Posterior vena cava (tissue), 2 donors: ENCODE measurements at places on chromosomes 5 and 9. TPM values are rescaled to one million over a fixed set of nuclear protein-coding genes. Genes with fewer than 3 reads are reported as not detected.
A peak's percentile ranks its signal among the peaks of the same experiment; 100 is the strongest.

Gene DMXL1
- 55.6 TPM for total RNA-seq

Gene WNK2
- 39.5 TPM for total RNA-seq

- DNase-seq: no peak
These were observed 181.7 kb downstream of the C9orf50 start for GRCh38 chr9:129439242-129439641.

Gene ZNF474
- 0.38 TPM for total RNA-seq

Gene OSMR
- 149 TPM for total RNA-seq

- DNase-seq: no peak
These were observed 9.5 kb upstream of the NFIL3 start for GRCh38 chr9:91433180-91433579.

GRCh38 chr9:15831384-15831783 is 278.5 kb downstream of the CCDC171 start:
- no peak for DNase-seq

DNA sequence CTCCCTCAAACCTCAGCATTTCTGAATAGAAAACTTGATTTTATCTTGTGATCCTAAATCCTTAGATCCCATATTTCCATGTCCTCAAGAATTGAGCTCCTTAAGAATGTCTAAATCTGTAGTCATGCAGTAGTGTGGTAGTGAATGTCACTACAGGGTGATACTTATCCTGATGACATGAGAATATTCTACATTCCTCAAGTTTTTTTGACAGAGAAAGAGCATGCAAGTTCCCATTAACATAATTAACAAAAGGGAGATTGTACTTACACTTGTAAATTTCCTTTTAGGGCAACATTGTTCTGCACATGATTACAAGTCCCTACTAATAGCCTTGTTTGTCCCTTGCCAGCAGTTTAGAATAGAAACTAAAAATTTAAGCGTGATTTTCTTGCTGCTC is 352.3 kb downstream of the PTPRD start:
- no peak for DNase-seq

Gene MARCHF11
- not detected for total RNA-seq

DNA sequence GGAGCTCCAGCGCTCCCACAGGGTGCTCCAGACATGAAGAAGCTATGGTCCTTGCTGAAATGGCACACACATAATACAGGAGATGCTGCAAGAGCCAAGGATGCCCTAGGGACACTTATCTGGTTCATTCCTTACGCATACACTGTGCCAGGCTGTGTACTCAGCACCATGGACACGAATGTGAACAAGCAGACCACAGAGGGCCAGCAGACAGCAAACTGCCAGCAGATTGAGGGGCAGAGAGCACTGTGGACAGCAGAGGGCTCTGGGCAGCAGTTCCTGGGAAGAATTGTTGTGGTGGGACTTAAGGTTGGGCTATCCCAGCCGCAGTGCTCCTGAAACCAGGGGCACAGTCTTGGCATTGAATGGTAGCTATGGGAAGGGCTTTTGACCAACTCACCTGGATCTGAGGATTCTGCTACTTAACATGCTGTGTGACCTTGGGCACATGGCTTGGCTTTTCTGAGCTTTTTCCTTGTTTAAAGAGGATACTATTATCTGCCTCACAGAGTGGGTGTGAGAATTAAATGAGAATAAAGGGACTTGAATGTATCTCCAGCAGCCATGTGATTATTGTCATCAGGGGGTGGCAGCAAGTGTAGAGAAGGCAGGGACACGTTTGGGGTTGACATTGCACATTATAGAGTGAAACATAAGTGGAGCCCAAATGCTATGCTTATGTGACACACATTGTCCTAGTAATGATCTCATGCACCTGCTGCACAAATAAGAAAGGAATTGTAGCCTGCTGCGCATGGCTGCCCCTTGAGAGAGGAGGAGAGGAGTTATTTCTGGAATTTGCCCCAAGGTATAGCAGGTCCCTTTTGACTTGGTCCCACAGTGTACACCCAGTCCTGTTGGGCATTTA is 30.1 kb downstream of the PPARGC1B start:
- DNase-seq: no peak

DNA sequence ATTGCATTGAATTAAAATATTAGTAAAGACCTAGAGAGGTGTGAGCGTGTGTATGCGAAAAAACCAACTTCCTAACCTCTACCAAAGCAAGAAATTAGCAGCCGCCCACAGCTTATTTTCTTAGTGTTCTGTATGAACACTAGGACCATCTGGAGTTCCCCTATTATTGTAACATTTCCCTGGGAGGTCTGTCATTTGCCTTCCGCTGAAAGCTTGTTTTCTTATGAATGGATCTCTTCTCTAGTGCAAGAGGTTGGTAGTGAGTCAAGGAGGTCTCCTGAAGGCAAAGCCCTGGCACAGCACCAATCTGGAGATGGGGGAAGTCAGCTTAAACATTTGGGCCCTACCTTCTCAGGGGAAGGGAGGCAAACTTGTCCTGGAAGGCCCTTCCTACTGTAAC is 10.8 kb downstream of the TNFSF8 start:
- DNase-seq: no peak

DNA sequence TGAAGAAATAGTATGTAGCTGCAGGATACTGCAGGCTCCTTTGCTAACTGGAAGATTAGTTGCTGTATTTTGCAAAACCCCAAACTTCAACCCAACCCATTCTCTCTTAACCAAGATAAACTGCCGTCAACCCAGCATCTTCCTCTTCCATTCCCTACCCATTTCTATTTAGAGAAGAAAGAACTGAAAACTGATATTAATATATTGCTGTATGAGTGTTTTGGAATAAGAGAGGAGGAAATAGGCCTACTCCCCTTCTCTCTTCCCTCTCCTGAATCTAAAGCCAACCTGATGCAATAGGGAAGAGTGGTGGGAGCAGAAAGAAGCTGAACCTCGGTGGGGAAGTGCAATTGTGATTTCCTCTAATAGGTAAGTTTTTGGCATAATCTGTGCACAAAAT is 83.7 kb downstream of the TMEM215 start:
- no peak for DNase-seq

Gene DDX46
- total RNA-seq: 38.9 TPM

GRCh38 chr9:78601957-78602565 is 305.1 kb downstream of the PSAT1 start:
- DNase-seq: no peak

DNA sequence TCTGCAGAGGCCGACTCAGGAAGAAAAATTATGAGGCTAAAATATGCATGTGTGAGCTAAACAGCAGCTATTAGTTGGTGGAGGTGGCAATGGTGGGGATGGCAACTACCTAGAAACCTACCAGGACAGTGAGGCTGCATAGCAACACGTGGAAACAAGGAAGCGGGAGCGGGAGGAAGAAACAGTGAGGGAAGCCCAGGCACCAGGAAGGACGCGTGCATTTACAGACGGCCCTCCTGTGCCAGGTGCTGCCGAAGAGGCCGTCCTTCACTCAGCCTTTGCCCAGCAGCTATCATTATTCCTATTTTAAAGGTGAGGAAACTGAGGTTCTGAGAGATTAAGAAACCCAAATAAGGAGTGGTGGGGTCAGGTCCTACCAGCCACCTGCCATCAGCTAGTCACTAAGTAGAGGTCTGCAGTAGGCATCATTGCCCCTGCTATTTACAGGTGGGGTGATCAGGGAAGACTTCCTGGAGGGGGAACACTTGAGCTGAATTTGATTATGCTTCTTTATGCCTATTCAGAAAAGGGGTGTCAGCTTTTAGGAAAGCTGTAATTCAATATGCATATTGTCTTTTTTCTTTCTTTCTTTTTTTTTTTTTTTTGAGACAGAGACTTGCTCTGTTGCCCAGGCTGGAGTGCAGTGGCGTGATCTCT is 125.3 kb downstream of the CRB2 start:
- peak; percentile 6 for DNase-seq

- DNase-seq: no peak
These were observed 30.7 kb downstream of the NFIB start for GRCh38 chr9:14283276-14283675.

Gene TMC1
- 0.69 TPM for total RNA-seq

DNA sequence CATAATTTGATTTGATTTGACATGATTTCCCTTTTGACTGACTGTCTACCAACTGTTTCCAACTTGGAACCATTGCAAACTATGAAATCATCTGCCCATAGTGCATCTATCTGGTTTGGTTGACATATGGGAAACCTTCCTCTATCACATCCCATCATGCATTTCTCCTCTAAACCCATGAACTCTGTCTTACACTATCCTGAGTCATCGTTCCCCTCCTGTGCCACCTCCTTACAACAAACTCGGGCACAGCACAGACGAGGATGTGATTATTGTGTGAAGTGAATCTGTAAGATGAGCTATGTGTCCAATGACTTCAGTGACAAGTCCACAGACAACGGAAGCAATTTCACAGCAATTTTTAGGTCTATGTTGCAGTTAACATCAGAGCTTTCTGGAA is 126.1 kb downstream of the NPR3 start:
- DNase-seq: no peak

- no peak for DNase-seq
These were observed 208.4 kb downstream of the PDE4D start for GRCh38 chr5:59685191-59685530.

DNA sequence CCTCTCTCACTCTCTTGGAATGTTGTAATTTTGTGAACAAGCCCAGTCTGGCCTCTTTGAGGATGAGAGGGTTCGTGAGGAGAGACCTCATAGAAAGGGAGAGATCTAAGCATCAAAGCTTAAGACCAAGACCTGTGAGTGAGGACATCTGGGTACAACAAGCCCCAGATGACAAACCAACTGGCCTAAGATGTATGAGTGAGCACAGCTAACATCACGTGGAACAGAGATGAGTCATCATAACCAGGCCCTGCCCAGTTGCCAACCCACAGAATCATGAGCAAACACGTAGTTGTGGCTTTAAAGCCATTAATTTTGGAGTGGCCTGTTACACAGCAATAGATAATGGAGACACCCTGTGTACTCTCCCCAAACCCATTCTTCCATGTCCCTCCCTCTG is 439.1 kb upstream of the KIF2A start:
- no peak for DNase-seq

Gene SPINK13
- total RNA-seq: not detected

GRCh38 chr5:96590796-96591195 is 71.4 kb upstream of the CAST start:
- DNase-seq: no peak
